ENCODE measurements at places on chromosomes 4 and X. TPM values are rescaled to one million over a fixed set of nuclear protein-coding genes. Genes with fewer than 3 reads are reported as not detected.

- H3K4me1 ChIP-seq: no peaks in the 10 kb centered on the region
- DNase-seq: no peak
- H3K36me3 ChIP-seq: no peaks in the 10 kb centered on the region
- H3K27me3 ChIP-seq: no peaks in the 10 kb centered on the region
Measured at GRCh38 chrX:106612393-106612763, 600 bp downstream of the RADX start.

DNA sequence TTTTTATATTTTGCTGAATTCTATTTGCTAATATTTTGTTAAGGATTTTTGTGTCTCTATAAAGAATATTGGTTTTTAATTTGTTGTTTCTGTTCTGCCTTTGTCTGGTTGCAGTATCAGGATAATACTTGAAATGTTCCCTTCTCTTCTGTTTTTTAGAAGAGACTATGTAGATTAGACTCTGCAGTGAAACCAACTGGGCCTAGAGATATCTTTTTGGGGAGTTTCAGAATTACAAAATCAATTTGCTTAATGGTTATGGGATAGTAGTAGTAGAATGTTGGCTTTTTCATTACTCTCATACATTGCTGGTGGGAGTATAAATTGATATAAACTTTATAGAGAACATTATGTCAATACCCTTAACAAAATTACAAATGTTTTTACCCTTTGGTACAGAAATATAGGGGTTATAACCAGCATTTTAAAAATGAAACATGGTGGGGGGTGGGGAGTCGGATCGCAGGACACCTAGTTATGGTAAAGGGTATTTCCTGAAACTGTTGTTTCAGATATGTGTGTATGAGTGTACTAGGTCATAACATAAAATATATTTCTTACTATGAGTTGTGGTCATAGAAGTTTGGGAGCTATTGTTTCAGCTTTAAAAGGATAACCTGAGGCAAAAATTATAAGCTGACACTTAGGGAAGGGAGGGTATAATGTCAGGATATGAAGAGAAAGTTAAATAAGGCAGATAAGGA is 29.0 kb downstream of the CLOCK start:
- no peaks in the 10 kb centered on the region for H3K36me3 ChIP-seq
- H3K27ac ChIP-seq: no peak overlapping the region
- no peaks in the 10 kb centered on the region for H3K4me1 ChIP-seq
- H3K27me3 ChIP-seq: no peaks in the 10 kb centered on the region
- no peak overlapping the region for H3K4me3 ChIP-seq

- no peaks in the 10 kb centered on the region for H3K36me3 ChIP-seq
- no peaks in the 10 kb centered on the region for H3K4me1 ChIP-seq
- H3K27ac ChIP-seq: no peak overlapping the region
- H3K27me3 ChIP-seq: peaks cover 3% of the 10 kb centered on the region
Measured at GRCh38 chr4:41658163-41658562, 90.4 kb downstream of the PHOX2B start.

- H3K27me3 ChIP-seq: no peaks in the 10 kb centered on the region
- no peaks in the 10 kb centered on the region for H3K36me3 ChIP-seq
- H3K4me3 ChIP-seq: no peak overlapping the region
- no peak for DNase-seq
Measured at GRCh38 chr4:169032883-169033645, 23.0 kb upstream of the CBR4 start.

DNA sequence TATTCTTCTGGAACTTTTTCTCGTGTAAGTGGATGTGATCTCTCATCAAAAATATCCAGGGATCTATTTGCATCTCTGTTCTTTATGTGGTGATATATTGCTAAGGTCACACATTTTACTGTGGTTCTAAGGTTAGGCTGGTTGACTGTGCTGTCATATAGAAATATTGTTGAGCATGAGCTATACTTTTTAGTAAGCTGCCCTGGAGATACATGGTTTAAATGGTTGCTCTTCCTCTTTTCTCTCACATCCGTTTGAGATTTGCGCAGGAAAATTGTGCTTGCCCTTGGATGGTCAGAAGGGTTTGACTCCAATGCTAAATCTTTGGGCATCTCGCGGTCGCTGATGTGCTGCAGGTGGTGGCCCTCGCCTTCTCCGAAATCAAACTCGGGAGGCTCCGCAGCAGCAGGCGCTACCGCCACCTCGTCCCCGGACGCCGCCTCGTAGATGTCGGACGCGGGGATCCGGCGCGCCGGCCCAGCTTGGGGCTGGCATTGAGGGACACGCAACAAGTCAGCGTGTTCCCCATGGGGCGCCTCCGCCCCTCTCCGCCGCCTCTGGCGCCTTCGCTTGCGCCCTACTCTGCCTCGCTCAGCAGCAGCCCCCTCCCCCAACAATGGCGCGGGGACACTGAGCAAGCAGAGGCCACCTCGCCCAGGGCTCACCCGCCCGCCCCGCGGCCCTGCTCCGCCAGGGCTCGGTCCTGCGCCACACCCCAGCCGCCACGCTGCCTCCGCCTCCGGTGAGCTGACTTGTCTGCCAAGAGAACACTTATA is 154.5 kb downstream of the MSN start:
- H3K27ac ChIP-seq: no peak overlapping the region
- H3K4me1 ChIP-seq: no peaks in the 10 kb centered on the region
- H3K27me3 ChIP-seq: no peaks in the 10 kb centered on the region
- H3K36me3 ChIP-seq: no peaks in the 10 kb centered on the region
- peak; percentile 9 for DNase-seq
- no peak overlapping the region for H3K4me3 ChIP-seq

DNA sequence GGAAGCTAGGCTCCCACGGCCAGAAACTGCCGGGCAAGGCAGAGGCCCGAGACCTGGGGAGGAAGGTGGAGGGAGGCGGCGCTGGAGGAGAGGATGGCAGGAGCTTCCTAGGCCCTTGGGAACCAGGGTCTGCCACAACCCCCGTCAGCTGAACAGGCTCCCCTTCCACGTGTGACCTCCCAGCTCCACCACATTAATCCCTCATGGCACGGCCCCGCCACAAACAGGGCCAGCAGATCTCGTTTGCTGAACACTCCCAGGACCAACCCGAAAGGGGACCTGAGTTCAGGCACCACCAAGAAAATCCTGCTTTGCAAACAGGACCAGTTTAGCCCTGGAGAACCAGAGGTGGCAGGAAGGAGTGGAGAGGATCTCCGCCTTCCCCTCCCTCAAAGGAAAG is 62.7 kb downstream of the FHDC1 start:
- no peak overlapping the region for H3K27ac ChIP-seq
- peaks cover 16% of the 10 kb centered on the region for H3K4me1 ChIP-seq
- no peak for DNase-seq
- no peaks in the 10 kb centered on the region for H3K27me3 ChIP-seq

- no peaks in the 10 kb centered on the region for H3K4me1 ChIP-seq
- H3K4me3 ChIP-seq: no peak overlapping the region
- H3K27ac ChIP-seq: no peak overlapping the region
Measured at GRCh38 chr4:100317032-100317864, 127.0 kb upstream of the DDIT4L start.

DNA sequence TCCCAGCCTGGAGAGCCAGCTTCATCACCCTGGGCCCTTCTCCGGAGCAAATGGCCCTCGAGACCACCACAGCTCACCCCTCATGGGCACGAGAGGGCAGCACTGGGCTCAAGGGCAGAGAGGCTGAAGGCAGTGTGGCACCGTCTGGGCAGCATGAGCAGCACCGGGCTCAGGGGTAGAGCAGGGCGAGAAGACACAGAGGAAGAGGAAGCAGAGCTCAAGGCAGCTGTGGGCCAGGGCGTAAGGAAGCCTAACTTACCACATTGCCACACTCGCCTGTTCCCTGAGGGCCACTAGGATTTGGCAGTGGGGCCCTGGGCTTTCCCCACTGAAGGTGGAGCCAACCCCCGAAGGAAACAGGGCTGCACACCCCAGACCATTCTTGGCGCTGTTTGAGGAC is 15.5 kb downstream of the ZNF185 start:
- H3K36me3 ChIP-seq: no peaks in the 10 kb centered on the region
- H3K4me3 ChIP-seq: no peak overlapping the region
- no peaks in the 10 kb centered on the region for H3K27me3 ChIP-seq
- DNase-seq: no peak
- H3K4me1 ChIP-seq: no peaks in the 10 kb centered on the region

DNA sequence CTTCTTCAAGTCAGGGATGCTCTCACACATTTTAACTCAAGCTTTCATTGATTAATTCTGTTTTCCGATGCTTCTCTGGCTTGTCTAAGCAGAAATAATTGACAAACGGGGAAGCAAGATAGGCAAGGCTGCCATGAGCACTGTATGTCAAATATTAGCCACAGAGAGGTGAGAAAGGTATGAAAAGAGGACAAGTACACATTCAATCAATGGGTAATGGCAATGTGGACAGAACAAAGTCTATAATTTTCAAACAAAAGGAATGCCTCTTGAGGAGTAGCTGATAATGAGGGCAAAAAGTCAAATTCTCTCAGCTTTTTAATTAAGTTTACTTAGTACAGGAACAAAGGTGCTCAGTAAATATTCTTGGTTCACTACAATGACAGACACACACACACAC is 19.6 kb downstream of the COX7B2 start:
- no peaks in the 10 kb centered on the region for H3K27me3 ChIP-seq
- H3K27ac ChIP-seq: no peak overlapping the region
- H3K36me3 ChIP-seq: no peaks in the 10 kb centered on the region
- peaks cover 9% of the 10 kb centered on the region for H3K4me1 ChIP-seq

DNA sequence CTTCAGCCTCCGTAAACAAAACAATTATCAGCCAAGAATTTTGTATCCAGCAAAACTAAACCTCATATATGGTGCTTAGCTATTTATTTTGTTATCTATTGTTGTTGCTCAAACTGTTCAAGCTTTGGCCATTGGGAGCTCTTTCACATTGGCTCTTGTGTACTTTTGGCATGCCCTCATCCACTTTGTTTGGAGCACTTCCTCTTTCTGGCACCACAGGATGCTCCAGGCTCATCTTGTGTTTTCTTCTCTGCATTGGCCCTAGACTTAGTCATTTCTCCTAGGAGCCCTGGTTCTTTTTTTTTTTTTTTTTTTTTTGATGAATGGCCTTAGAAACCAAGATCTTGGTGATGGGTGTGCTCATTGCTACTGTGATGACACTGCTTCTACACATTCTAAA is 74.5 kb downstream of the DIPK2B start:
- no peak for DNase-seq
- no peak overlapping the region for H3K4me3 ChIP-seq
- H3K27me3 ChIP-seq: no peaks in the 10 kb centered on the region
- no peak overlapping the region for H3K27ac ChIP-seq
- peaks cover 8% of the 10 kb centered on the region for H3K4me1 ChIP-seq
- no peaks in the 10 kb centered on the region for H3K36me3 ChIP-seq

DNA sequence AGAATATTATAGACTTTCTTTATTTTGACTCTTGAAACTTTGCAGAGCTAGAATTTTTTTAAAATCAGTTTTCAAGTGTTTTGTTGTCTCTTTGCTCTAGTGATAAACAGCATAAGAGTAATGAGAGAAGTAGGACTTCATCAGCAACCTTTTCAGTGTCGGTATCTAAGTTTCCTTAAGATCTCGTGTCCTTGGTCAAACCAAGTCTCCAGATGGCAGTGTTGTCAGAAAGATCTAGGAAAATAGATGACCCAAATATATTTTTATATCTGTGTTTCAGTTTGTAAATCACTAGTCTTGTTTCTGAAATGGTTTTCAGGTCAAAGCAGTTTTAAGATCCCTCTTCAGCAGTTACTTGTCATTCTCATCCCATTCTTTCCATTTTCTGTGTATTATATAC is 438.3 kb downstream of the RAPGEF2 start:
- DNase-seq: no peak
- H3K4me1 ChIP-seq: no peaks in the 10 kb centered on the region
- H3K27me3 ChIP-seq: no peaks in the 10 kb centered on the region
- no peaks in the 10 kb centered on the region for H3K36me3 ChIP-seq
- H3K4me3 ChIP-seq: no peak overlapping the region
- H3K27ac ChIP-seq: no peak overlapping the region

DNA sequence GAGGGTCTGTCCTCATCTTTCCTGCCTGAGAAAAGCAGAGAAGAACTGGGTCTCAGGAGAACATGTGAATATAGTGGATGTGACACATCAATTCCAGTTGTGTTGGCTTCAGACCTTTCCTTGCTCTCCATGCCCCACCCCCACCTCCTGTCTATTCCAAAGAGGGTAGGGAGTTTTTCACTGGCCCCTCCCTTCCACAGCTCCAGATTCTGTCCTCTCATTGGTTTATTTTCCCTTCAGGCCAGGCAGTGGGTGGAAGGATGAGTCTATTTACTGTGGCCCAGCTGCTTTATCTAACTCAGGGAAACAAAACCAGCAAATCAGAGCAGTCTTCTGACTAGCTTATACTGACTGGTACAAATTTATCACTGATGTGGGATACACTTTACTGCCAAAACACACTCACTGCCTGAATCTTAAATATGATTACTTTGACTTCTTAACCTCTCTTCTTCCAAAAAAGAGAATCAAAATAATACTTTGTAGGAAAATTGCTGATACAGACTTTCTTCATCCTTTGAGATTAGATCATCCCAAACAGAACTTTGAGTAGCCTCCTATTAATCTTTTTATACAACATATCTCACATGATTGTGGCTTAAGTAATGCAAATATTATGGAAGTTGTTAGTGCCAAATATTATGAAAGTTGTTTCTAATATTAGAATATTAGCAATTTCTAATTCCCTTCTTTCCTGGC is 221.2 kb downstream of the MID1 start:
- H3K4me3 ChIP-seq: no peak overlapping the region
- peak; percentile 5 for DNase-seq
- no peaks in the 10 kb centered on the region for H3K36me3 ChIP-seq
- no peak overlapping the region for H3K27ac ChIP-seq
- H3K27me3 ChIP-seq: no peaks in the 10 kb centered on the region
- no peaks in the 10 kb centered on the region for H3K4me1 ChIP-seq

DNA sequence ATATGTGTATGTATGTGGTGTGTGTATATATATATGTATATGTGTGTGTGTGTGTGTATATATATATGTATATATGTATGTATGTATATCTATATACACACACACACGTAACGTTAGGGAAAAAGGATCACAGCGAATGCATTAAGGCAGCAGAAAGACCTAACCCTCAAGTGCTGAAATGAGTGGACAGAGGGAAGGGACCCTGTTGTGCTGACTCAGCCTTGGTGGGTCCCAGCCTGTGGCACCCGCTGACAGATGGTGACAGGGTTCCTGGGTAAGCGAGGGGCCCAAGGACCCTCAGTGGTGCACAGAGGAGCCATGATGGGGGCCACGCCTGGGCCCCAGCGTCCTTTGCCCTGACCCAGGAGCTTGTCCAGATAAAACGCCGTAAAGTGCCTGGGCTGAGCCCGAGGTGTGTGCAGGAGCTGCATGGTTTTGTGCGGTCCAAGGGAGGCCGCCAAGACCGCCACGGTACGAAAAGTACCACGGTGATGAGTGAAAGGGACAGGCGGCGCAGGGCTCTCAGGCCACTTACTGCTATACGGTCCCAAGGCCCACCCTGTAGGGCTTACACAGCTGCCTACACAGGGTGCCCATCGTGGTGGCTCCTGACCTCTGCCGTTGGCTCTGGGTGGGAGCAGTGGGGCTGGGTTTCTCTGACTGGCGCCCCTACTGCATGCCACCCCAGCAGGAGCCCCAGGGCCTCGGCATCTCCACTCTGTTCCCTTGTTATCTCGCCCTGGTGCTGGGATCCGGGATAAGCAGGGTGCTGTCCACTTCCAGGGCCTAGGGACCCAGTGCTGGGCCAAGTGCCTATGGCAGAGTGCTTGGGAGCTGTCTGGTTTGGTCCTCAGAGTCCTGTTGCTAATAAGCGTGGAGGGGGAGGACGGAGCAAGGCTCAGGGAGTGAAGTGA is 10.0 kb downstream of the SH3BP2 start:
- H3K27me3 ChIP-seq: no peaks in the 10 kb centered on the region
- H3K27ac ChIP-seq: peak overlapping the region; percentile 70
- H3K36me3 ChIP-seq: no peaks in the 10 kb centered on the region
- DNase-seq: peak; percentile 66
- no peak overlapping the region for H3K4me3 ChIP-seq

The RIBC1 gene
- 1.7 TPM for polyA plus RNA-seq

The ALB gene
- polyA plus RNA-seq: 20.3 TPM

The VEGFD gene
- 0.24 TPM for polyA plus RNA-seq

The COL4A6 gene
- polyA plus RNA-seq: 6.8 TPM

The SMIM10L2A gene
- 4.4 TPM for polyA plus RNA-seq

The ARSJ gene
- polyA plus RNA-seq: 11.3 TPM

The PPP1R2C gene
- not detected for polyA plus RNA-seq

The MAGEA2B gene
- polyA plus RNA-seq: not detected

The F8A3 gene
- polyA plus RNA-seq: 4.4 TPM

The KIAA0232 gene
- polyA plus RNA-seq: 23.5 TPM
